Mucosa of gallbladder (tissue), 1 donor: ENCODE measurements at places on chromosomes 7 and 10. TPM values are rescaled to one million over a fixed set of nuclear protein-coding genes. Genes with fewer than 3 reads are reported as not detected.

GRCh38 chr7:66886152-66886551, 34.9 kb upstream of the TMEM248 start:
- no peak for DNase-seq

GRCh38 chr7:44489955-44490350, 505 bp downstream of the NUDCD3 start:
- DNase-seq: peak; percentile 16

GRCh38 chr10:44426247-44427034, 41.5 kb upstream of the CXCL12 start:
- DNase-seq: no peak

DNA sequence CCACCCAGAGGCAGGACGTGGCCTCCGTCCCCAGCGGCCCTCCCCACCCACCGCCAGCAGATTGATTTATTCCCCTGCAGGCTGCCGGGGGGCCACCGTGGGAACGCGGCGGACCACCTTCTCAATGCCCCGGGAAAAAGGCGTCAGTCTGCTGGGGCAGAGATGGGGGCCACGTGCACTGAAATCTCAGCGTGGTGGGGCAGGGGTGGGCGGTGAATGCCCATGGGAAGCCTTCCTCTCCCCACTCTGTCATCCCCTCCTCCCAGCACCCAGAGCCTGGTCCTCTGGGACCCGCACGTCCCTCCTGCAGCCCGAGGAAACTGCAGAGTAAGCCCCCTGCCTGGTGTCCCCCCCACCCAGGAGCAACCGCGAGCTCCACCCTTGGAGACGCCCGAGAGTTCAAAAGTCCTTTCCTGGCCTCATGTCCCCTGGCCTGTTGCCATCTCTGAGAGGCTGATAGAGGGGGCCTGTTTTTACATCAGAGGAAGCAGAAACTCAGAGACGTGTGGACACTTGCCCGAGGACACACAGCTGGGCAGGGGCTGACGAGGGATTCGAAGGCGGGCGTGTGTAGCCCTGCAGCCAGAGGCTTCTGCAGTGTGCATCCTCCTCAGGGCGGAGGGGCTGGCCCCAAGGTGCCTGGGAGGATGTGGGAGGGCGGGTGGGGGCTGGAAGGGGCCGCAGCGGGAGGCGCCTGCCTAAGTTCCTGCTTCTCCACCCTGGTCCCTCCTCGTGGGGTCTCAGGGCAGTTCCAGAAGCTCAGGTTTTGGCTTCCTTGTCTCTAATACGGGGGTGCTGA, 21.8 kb downstream of the UNCX start:
- DNase-seq: no peak

DNA sequence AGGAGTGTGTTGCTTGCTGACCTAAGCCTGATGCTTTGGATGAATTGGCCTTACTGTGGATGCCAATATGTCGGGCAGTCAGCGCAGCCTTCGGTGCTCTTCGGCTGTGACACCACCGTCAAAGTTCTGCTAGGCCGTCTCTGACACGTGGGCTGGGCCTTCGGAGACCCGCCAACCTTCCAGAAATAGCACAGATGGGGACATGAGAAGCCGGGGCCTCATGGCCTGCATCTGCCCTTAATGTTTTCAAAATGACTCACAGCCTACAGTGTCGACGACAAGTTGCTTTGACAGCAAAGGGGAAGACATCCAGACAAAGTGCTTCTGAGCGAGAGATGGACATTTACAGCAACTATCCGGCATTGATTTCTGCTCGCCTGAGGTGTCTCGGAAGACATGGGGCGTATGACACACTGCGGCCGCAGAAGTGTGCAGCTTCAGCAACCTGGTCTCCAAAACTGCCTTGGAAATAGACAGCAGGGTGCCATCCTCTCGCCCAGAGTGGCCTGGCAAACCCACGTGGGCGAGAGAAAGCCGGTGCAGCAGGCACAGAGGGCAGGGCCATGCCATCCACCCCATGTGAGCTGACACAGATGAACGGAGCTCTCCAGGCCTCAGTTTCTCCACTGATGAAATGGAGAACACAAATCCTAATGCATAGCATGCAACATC, 94.0 kb upstream of the PPP2R2D start:
- DNase-seq: no peak

The KRIT1 gene
- total RNA-seq: 52.3 TPM

- DNase-seq: no peak
Observed at GRCh38 chr7:106358103-106358663, 73.4 kb upstream of the NAMPT start.

The CYP2W1 gene
- total RNA-seq: 0.46 TPM

GRCh38 chr10:96834120-96834519, 2.0 kb downstream of the LCOR start:
- no peak for DNase-seq

- peak; percentile 50 for DNase-seq
Observed at GRCh38 chr10:48523212-48523819, 81.6 kb downstream of the ARHGAP22 start.

The TYW1B gene
- 11.0 TPM for total RNA-seq

- DNase-seq: no peak
Observed at GRCh38 chr7:69696054-69696591, 97.8 kb downstream of the AUTS2 start.

DNA sequence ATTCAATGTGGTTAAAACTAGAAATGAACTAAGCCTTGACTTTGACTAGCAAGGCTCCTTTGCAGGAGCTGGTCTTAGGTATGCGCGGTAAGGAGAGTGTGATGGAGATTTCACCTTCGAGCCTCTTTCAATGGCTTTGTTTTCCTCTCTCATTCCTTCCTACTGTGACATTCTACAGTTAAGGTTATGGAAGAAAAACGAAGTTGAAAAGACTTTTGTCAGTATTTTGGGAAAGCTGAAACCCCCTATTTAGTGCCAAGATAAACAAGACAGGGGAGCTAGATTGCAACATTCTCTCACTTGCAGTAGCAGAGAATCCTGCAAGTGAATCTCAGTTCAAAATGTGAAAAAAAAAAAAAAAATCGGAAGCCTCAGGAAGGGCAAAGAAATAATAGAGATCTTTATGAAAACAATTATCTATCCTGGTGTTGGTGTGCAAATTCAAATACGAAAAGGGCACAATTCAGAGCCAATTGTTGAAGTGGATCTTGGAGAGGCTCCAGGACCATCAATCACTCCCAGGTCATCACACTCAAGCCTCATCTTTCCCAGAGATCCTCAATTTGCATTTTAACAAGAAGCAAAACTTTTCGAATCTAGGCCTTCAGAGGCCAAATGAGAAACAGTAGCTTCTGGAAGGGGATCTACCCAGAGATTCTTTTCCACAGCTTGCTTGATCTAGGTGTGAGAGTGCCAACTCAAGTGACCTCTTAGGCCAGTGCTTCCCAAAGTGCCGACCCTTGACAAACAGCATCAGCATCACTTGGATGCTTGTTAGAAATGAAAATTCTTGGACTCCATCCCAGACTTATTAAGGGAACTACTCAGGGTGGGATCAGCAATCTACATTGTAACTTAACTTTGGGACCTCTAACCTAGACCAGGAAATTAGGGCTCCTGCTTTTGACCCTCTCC, 163.8 kb downstream of the INHBA start:
- no peak for DNase-seq

The AGAP9 gene
- total RNA-seq: 10.8 TPM

DNA sequence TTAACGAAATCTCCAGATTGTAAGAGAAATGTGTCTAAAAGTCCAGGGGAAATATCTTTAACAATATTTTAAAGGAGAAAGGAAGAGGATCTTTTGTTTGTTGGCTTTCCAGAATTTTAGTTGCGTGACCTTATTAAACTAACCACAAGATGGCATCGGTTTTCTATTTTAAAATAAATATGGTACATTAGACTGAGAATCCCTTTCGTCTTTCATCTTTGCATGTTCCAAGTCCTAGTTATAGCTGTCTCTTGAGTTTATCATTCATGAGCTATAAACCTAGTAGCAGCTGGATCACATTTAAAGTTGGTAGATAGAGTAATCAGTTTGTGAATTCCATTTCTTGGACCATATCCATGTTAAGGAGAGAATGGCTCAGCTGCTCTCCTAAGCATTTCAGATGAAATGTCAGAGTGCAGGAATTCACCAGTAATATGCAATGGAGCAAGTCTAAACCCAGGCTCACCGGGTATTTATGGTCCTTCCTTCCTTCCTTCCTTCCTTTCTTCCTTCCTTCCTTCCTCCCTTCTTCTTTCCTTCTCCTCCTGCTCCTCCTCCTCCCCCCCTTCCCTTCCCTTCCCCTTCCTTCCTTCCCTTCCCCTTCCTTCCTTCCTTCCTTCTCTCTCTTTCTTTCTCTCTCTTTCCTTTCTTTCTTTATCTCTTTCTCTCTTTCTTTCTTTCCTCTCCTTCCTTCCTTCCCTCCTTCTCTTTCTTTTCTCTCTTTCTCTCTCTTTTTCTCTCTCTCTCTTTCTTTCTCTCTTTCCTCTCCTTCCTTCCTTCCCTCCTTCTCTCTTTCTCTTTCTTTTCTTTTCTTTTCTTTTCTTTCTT, 57.8 kb upstream of the RAB18 start:
- DNase-seq: no peak

The ARMC10 gene
- 39.7 TPM for total RNA-seq

The AGAP6 gene
- total RNA-seq: 8.6 TPM
